ENCODE measurements at places on chromosomes 2 and 18. TPM values are rescaled to one million over a fixed set of nuclear protein-coding genes. Genes with fewer than 3 reads are reported as not detected.

Gene CCDC178
- total RNA-seq: not detected

Gene PLCD4
- 0.24 TPM for total RNA-seq

DNA sequence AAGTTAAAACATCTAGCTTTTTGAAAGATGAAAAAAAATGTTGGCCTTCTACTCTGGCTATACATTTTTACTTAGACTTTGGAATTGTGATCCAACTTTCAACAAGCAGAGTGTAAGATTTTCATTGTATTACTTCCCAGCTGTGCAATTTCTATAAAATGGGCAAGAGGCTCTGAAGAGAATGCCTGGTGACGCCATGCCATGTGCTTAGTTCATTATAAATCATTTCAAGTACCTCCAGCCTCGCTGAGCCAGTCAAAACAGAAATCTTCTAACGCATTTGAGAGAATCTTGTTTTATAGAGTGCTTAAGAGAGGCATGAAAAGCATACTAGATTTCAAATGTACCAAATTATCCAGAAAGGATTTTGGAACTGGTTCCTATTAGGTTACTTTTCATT, 10.1 kb upstream of the STK17B start:
- H3K36me3 ChIP-seq: no peaks in the 10 kb centered on the region
- peak; percentile 55 for DNase-seq
- peaks cover 19% of the 10 kb centered on the region for H3K4me1 ChIP-seq
- H3K27me3 ChIP-seq: no peaks in the 10 kb centered on the region

GRCh38 chr2:138026111-138027020, 62.1 kb downstream of the HNMT start:
- no peaks in the 10 kb centered on the region for H3K27me3 ChIP-seq
- DNase-seq: no peak
- no peak overlapping the region for H3K27ac ChIP-seq
- no peaks in the 10 kb centered on the region for H3K36me3 ChIP-seq

DNA sequence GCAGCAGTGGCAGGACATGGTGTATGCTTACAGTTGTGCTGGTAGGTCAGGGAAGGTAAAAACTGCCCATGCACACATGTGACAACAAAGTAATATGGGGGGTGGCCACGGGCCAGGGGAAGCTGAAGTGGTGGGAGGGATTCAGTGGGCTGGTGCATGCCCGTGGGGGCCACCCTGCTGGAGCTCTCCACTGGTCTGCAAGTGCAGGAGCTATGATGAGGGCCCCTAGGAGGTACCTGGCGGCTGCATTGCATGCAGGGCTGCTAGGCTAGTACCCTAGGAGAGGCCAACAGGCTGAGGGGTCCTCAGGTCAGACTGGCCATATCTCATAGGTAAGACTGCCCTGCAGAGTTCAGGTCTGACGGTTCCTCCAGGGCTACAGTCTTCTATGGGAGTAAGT, 265.9 kb downstream of the NUP35 start:
- no peaks in the 10 kb centered on the region for H3K27me3 ChIP-seq
- H3K27ac ChIP-seq: no peak overlapping the region
- no peaks in the 10 kb centered on the region for H3K36me3 ChIP-seq
- DNase-seq: no peak
- no peaks in the 10 kb centered on the region for H3K4me1 ChIP-seq
- no peak overlapping the region for H3K4me3 ChIP-seq

DNA sequence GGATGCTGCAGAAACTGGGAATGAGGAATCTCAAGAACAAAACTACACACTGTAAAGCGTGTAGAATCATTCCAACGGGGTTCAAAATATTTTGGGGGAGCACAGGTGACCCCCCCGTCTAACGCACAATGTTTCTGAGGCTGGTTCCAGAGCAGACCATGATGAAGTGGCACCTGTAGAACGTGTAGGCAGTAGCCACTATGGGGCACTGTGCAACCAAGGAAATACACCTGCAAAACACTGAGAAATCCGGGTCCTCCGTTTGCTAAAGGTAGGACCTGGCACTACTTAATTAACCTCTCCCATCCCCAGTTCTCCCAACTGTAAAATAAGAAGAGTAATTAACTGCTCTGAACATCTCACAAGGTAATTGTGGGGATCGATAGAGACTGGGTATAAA, 22.6 kb downstream of the ST6GAL2 start:
- H3K4me3 ChIP-seq: no peak overlapping the region
- no peaks in the 10 kb centered on the region for H3K4me1 ChIP-seq
- no peak overlapping the region for H3K27ac ChIP-seq
- no peak for DNase-seq
- H3K27me3 ChIP-seq: no peaks in the 10 kb centered on the region

Measured in A673 (cell line).